ENCODE measurements at places on chromosomes 3 and 15.

GRCh38 chr15:63049783-63050371, 7.3 kb downstream of the TPM1 start:
- DNase-seq, result no peak

GRCh38 chr15:78243491-78243941, 9.2 kb upstream of the ACSBG1 start:
- DNase-seq, result no peak

GRCh38 chr3:72617424-72618024, 230.7 kb downstream of the SHQ1 start:
- no peak for DNase-seq

DNA sequence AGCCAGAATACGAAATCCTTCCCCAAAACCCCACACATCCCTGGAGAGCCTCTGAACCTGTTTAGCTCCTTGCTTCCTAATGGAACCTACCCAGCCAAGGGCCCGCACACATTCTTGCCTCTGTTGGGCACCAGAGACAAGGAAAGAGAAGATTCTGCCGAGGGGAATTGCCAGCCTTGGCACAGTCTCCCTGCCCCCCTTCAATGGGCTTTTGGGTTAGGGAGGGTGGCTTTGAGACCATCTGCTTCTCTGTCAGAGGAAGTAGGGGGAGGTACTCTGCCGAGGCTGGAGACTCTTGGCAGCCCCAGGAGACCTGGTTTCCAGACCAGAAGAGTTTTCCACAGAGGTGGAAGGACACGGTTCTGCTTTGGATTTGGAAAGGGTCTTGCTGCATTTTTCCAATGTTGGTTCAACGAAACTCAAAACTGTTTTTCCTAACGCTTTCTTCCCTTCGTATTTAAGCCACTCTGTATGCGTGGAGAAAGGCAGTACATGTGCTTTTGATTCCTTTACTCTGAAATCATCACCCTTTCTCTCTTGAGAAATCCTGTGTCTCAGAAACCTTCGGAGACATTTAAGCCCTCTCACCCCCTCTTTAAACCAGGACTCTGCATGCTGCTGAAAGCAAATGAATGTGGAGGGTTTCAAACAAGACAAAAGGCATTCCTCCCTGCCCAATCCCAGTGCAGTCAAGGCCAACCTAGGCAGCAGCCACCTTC, 78.8 kb upstream of the PRR23C start:
- peak; percentile 40 for DNase-seq

GRCh38 chr15:88178631-88179030, 77.9 kb downstream of the NTRK3 start:
- no peak for DNase-seq

DNA sequence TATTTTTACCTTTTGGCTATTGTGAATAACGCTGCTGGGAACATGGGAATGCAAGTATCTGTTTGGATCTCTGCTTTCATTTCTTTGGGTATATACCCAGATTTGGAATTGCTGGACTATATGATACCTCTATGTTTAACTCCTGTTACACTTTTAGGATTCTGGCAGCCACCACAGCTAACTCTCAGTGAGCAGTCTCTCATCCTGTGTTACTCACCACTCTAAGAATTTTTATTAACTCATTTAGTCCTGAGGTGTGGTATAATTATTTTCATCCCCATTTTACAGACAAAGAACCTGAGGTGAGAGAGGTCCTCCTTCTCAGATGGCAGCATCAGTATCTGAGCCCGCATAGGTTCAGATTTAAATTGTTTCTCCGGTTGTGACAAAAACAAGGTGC, 1.1 kb downstream of the SPATA12 start:
- no peak for DNase-seq

DNA sequence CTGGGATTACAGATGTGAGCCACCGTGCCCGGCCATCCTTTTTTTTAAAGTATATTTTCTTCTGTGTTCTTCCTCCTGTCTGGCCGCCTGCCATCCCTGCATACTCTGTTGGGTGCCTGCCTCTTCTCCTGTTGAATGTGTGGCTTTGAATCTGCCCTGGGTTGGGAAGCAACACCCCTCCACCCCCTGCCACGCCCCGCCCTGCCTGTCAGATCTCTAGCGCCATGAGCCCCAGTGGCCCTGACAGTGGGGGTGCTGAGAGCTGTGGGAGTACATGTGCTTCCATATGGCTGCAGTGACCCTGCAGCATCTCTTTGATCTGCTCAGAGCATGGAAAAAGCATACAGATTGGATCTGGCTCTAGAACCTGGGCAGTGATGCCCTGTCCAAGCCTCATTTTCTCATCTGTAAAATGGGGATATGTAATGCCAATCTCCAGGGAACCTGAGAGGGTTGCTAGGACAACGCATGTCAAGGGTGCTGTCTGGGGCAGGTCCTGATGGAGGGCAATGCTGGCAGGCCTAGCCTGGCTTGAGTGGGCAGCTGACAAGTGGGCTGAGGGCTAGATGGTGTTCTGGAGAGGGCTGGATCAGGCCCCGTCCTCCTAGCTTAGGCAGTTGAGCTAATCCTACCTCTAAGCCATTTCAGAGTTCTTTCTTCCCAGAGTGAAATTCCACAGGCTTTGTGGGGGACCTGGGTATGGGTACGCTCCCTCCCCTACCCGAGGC, 23.9 kb downstream of the CCDC13 start:
- DNase-seq, result no peak

GRCh38 chr3:138271189-138271794, 58.4 kb downstream of the NME9 start:
- DNase-seq, result no peak

- DNase-seq, result no peak
These were observed 60.0 kb upstream of the CRTC3 start for GRCh38 chr15:90469723-90470122.

DNA sequence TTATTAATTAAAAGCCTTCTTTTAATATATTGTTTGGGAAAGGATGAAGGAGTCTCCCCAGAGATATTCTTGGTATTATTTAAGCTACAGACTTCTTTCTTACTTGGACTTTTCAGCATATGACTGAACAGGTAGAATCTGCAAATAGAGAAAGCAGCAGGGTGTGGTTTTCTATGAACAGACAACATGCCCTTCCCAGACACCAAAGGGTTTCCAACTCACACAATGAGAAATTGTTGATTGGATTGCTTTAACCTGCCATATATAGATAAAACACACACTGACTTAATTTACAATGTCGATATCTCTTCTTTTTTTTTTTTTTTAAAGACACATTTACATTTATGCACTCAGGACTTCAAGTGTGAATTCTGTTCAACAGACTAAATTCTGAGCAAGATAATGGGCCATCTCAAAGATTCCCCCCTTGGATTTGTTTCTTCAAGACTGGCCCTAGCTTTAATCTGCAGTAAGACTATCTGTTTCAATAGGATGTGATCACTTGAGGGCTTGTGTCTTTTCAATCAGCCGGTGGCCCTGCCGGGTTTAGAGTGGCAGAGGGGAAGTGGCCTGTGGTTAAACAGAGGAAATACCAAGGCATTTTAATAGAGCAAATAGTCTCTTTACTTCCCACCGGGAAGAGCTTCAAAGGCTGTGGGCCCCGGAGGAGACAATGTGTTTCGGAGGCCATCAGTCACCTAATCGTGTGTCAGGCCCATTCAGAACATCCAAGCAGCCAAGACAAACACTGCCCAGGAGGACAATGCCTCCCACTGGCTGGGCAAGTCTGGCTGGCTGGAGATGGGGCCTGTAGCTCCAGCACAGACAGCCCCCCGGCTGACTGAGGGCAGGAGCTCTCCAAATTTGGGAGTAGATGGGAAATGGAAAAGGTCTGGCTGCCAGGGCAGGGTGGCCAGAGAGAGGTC, 6.1 kb downstream of the IL17RD start:
- DNase-seq, result no peak

- DNase-seq, result peak; percentile 56
These were observed 37.7 kb downstream of the SENP8 start for GRCh38 chr15:72155635-72156616.

DNA sequence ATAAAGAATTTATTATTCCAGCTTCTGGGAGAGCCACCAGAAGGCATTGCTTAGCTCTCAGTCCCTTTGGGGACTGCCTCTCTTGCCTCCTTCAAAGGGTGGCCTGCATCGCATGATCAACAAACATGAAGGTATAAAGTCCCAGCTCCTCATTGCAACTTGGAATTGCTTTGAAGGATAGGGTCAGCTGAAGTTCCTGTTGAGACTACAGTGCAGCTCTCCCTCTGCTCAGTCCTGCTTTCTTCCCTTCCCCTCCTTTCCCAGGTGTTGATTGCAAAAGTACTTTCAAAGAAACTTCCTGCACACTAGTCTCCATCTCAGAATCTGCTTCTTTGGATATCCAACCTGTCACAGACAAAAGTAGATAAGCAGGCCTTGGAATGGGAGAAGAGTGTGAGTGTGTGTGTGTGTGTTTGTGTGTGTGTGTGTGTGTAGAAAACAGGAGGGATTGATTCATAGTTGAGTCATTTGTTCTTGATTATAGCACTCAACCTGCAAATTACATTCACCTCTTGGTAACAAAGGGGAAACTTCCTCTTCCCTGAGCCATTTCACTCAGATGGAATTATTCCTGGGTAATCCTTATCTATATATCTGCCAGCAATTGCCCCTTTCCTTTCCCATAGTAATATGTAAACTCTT, 13.7 kb downstream of the CCR8 start:
- DNase-seq, result no peak

- DNase-seq, result no peak
These were observed 22.2 kb downstream of the CCDC39 start for GRCh38 chr3:180657094-180657493.

DNA sequence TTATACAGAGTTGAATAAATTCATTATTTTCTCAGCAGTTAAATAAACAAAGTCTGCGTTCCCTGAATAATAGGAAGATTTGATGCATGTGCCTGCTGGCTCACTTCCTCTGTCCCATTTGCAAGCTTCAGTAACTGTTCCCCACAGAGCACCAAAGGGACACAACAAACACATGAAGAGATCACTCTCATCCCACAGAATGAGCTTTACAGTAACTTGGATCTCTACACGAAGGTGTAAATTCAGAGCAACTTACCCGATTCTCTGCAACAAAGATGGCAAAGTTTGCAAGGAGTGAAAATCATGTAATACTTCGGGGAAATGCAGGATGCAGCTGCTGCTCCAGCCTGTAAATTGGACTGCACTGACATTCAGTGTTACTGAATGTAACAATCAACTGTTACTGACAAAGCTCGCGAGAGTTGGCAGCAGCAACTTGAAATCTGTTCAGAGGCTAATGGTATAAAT, at the start of gene BCHE:
TSS of gene BCHE (minus strand) at position 366 of the 468 bp plus-strand sequence. CDS start 6,390 bp downstream, outside the sequence.
- DNase-seq, result no peak

DNA sequence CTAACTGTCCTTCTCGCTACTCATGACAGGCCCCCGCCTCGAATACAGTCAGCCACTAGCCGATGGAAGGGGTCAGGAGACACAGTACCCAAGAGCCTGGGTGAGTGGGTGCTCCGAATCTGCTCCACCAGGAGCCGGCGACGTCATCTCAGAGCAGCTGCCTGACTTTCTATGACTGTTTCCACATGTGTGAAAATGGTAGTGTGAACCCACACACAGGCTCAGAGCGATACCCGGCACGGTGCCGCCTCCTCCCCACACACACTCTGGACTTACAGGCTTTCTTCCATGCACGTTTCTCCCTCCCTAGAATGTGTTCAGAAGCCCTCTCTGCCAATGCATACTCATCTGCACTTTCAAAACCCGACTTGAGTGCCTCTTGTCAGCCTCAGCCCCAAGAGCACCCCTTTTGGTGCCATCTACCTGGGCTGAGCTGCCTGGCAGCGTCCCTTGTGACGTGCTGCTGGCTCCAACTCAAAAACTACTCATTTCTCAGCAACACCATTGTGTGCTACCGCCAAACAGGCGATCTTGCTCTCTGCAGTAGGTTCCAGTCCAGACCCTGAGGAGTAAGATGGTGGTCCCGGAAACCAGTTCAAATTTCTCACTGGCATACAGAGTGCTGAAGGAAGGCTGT, 29.7 kb downstream of the VGLL4 start:
- no peak for DNase-seq

DNA sequence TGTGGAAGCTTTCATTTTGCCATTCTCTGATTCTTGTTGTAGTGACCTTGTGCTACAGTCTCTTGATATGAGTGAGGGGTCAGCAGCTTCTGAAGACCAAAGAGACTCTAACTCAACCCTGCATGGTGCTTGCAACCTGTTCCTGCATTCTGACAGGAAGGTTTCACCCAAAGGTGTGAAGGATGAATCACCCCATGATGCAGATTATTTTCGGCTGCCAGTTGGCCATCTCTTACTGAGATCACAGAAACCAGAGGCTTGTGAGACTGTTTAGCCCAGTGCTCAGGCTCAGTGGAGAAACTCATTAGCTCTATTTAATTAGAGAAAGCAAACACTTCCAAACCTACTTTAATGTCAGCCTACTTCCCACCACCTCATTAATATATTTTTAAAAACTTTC, 29.2 kb upstream of the TPRG1 start:
- no peak for DNase-seq

DNA sequence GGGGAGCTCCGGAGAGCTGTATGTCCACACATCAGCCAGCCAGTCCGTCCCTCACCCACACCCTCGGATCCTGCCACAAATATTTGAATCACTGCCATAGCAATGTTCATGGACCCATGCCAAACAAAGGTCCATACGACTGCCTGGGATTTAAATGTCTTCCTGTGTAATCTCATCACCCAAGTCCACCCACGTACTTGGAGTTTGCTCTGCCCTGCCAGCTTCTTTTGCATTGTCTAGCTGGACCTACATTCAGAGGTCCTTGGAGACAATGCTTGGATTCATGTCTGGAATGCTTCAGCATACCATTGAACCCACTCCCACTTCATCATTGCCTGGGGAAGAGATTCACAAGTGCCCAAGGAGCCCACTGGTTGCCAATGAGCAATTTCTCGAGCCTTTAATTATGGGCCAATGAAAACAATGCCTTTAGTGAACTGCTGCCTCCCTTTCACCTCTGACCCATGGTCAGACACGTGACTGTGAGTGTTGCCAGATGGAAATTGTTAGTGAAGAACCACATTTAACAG, 90.4 kb upstream of the PHLDB2 start:
- no peak for DNase-seq

DNA sequence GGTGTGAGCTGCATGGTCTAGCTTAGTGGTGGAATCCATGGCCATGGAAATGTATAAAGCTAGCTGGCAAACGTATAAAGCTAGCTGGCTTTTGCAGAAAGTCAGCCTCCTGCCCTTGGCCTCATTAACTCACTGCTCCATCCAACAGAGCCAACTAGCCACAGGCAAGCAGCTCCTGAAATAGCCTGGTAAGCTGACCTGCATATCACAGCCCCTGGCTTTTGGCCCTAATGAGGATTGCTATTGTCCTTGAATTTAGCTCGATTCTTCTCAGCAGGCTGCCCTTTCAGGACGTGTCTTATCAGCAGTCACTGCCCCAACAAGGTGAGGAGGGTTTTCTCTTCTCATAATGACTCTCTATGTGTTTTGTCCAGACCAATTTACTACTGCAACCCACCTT, 446.8 kb downstream of the WDR72 start:
- no peak for DNase-seq

GRCh38 chr15:27459836-27460235, 488.9 kb downstream of the GABRG3 start:
- no peak for DNase-seq

DNA sequence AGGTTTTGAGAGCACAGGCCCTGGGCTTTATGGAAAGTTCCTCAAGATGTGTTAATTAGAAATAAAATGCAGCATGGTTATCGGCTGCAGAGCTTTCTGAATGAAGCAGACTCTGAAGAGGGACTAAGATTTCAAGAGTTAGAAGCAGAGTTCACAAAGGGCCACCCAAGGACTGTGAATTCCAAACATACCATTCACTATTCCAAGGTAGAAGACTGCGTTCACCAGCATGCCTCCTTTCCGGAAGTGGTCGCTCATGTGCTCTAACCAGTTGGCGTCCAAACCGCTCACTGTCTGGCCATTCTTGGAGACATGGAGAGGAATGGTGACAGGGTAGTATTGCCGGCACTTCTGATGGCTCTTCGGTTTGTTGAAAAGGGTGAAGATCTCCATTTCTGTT, 104.9 kb downstream of the OXNAD1 start:
- no peak for DNase-seq
